ENCODE measurements at places on chromosomes 11 and 22.

- DNase-seq = no peak
These were observed 123.6 kb upstream of the TENM4 start for GRCh38 chr11:79564288-79564925.

- no peak for DNase-seq
These were observed 3.7 kb downstream of the PDGFB start for GRCh38 chr22:39240831-39241793.

- DNase-seq = no peak
These were observed 25.5 kb upstream of the DGKZ start for GRCh38 chr11:46321757-46322156.

DNA sequence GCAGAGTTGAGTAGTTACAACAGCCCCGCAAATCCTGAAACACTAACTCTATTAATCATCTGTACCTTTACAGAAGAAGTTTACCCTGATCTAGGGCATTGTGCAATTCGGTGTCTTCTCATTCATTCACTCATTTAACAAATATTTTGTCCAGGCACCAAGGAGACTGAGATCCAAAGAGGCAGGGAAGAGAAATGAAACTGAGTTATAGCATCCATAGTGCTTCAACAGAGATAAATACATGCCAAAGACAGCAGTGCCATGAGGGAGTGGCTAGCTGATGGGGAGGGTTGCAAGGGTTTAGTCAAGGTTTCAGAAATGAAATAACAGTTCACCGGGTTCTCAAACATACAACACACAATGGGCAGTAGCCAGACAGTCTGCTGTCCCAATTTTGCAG lies 40.2 kb upstream of the MTNR1B start:
- DNase-seq = no peak

DNA sequence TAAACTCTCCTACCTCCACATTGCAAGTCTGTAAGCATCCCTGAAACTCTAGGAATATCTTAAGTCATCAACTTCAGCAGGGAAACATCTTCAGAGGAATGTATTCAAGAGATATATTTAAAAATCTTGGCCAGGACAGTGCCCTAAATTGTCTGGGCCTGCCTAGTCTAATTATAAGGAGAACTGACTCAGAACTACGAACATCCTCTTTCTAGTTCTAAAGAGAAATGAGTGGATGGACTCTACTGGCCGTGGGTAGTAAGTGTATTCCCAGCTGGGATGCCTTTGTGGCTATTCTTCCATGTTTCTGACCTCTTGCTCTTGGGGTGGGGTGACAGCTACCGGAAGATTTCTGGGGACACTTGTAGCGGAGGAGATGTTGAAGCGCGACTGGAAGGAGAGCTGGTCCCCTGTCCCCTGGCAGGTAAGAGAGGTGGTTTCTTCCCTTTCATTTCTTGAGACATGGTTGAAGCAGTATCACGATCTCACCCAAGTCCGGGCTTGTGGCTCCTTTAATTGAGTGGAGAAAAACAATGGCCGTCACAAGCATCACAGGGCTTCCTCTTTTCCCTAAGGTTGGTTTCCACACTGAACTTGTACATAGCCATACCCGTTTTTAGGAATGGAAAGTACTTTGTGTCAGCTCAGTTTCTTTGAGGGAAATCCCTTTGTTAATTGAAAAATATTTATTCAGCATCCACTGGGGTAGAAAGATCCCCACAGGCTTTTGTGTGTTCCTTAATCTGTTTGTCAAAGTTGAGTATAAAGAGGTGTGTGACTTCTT lies 97.7 kb upstream of the SORL1-AS1 start:
- no peak for DNase-seq

- no peak for DNase-seq
These were observed 90.3 kb downstream of the C11orf87 start for GRCh38 chr11:109512249-109512648.

- DNase-seq = no peak
These were observed 111.6 kb downstream of the RASSF10 start for GRCh38 chr11:13120691-13121090.

- no peak for DNase-seq
These were observed 1299.3 kb downstream of the BRD1 start for GRCh38 chr22:48528221-48528915.

DNA sequence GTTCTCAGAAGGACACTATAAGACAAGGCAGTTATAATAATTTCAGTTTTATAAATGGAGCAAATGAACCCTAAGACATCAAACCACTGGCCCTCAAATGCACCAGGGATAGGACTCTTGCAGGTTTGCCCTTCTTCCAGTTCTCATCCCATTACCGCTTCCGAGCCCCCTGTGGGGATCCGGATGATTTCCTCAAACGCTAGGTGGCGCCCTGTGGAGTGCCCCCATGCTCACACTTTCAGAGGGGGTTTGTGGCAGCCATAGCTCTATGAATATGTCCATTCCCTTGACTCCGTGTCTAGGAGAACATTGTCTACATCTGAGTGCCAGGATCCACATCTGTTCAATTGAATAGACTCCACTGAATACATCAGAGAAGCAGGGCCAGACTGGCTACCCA lies 816.3 kb downstream of the NTM start:
- DNase-seq = no peak

DNA sequence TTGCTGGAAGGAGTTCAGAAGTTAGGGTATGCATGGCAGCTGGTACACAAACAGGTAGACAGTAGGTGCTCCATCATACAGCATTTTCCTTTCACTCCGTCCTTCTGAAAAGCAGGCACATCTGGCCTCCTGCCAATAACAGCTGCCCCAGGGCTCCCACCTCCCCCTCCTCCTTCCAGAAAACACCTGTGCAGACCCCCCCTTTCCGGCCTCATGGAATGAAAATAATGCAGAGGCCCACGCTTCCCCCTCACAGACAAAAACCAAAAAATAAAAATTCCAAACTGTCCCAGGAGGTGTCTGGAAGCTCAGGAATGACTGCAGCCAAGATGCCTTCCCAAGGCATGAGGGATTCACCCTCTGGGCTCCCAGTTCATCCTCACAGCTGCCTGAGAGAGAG lies 185.5 kb downstream of the MN1 start:
- no peak for DNase-seq

DNA sequence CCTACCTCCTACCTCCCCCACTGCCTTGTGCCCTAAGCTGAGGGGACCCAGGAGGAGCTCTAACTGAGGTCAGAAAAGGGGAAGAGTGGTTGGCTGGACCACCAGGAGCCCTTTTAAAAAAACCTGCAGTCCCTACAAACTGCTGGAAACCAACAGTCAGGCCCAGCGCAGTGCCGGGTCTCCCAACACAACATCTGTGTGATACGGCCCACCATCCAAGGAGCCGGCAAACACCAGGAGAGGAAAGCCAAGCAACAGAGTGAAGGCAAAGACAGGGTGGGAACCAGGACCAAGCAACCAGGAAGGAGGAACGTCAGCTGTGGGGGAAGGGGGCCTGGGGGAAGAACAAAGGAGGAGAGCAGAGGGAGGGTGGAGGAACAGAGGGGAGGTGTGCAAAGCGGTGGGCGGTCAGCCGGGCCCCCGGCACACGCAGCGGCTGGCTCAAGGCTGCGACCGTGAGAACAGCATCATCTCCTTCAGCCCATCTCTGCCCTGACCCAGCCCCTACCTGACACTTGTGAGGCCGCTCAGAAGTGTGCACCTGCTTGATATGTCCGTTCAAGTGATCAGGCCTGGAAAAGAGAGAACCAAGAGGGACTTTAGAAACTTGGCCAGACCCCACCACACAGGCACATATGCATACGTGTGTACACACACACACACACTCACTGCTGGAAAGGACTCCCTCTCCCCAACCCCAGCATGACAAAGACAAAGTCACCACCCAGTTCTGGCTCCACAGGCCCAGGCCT lies 3.6 kb downstream of the PATZ1 start:
- DNase-seq = no peak

DNA sequence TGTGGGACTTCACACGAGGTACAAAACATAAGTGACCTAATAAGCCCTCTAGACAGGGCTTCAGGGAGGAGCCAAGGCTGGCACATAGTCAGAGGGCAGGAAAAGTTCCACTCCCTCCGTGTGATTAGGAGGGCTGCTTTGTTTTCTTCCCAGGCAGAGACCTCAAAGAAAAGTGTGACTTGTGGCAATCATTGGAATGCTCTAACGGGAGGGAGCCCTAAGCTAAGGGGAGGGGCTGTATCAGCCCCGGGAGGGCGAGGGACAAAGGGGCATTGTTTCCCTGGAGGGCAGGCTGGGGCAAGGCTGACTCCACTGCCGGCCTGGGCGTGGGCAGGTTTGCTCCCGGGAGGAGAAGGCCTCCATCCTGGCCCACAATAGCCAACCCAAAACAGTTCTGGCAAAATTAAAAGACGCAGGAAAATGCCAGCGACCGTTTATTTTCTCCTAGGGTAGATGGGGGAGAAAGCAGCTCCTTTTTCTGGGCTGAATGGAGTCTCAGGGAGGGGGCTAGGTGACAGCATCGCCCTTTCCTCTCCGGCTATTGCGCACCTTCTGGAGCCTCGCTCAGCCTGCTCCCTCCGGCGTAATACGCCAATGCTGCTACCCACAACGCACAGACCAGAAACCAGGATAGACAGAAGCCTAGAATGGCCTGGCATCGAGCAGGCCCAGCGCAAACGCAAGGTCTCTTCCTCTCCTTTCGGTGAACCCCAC lies 60.2 kb downstream of the ENDOD1 start:
- no peak for DNase-seq

DNA sequence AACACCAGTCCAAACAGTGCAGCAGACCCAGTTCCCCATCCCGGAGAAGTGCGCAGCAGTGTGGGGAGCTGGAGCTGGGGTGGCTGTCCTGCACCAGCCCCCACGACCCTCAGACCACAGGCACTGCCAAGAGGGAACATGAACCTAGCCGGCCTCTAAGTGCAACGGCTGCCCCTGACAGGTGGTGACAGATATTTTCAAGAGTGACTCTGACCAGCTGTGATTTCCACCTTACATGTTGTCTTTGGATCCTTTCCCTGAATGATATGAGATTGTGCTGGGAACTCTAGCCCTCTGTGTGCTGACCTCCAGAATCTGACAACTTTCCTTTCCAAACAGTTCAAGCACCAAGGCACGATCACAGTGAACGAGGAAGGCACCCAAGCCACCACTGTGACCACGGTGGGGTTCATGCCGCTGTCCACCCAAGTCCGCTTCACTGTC lies 12.6 kb downstream of the SERPIND1 start:
- no peak for DNase-seq

DNA sequence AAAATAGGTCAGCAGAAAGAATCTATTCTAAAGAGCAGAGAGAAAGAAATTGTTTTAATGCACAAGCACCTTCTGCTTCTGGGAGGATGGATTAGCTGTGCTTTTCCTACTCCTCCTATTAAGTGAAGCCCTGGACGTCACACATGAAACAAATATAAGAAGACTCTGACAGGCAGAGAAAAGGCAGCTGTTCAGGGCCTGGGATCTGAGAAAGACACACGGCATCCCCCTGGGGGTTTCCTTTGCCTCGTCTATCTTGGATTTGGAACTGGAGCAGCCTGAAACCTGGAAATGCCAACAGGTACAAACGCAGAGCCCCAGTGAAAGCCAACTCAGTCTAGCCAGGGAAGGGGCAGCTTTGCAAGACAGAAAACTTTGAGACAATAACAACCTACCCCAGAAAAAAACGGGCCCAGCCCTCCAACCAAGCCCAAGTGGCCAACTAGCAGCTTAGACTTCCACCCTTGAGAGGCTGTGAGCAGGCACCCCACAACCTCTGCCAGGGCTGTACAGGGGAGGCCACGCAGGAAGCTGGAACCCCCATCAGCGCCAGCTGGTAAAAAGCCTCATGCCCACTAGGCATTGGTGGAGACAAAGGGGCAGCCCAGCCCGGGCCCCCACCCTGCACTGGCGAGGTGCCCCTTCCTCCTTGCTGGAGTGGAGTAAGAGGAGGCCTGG lies 7.3 kb downstream of the CERK start:
- no peak for DNase-seq

DNA sequence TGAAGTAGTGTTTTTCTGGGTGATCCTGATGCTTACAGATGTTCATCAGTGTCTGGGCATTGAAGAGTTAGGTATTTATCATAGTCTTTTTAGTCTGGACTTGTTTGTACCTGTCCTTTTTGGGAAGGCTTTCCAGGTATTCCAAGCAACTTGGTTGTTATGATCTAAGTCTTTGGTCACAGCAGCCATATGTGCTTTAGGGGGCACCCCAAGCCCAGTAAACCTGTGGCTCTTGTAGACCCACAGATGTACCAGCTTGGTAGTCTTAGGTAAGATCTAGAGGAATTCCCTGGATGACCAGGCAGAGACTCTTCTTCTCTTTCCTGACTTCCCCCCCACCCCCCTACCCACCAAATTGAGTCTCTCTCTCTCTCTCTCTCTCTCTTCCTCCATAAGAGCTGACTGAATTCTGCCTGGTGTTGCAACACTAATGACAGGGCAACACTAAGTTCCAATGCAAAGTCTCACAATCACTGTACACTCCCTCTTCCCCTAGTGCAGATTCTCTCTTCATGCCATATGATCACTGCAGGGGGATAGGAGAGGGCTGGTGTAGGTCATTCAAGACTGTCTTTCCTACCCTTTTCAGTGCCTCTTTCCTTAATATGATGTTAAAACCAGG lies 24.5 kb upstream of the MMP8 start:
- no peak for DNase-seq

GRCh38 chr11:36469063-36469462 lies 41.0 kb downstream of the TRAF6 start:
- no peak for DNase-seq

GRCh38 chr11:86463120-86463519 lies 88.4 kb downstream of the CCDC81 start:
- no peak for DNase-seq

GRCh38 chr11:19080579-19080993 lies 20.1 kb upstream of the MRGPRX2 start:
- DNase-seq = no peak

- no peak for DNase-seq
These were observed 2.6 kb downstream of the KLHDC7B start for GRCh38 chr22:50548040-50548920.

DNA sequence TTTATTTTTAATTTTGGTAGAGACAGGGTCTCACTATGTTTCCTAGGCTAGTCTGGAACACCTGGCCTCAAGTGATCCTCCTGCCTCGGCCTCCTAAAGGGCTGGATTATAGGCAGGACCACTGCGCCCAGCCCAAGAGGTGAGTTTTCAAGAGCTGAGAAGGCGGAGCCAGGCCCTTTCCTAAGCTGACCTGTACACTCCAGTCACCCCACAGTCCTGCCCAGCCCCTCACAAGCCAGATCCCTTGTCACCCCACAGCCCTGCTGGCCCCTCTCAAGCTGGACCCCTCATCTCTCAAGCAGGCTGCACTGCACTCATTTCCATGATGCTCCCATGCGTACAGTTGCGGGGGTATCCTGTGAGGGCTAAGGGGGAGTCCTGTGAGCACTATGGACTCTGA lies 2.9 kb downstream of the DENND6B start:
- DNase-seq = no peak

- DNase-seq = no peak
These were observed 41.5 kb downstream of the OR4C45 start for GRCh38 chr11:50074161-50074560.

GRCh38 chr22:20951932-20952380 lies 15.1 kb upstream of the AIFM3 start:
- DNase-seq = no peak

GRCh38 chr11:86548271-86548917 lies 124.0 kb downstream of the ME3 start:
- no peak for DNase-seq

GRCh38 chr11:60992842-60993409 lies 21.4 kb downstream of the CD6 start:
- no peak for DNase-seq
